ENCODE measurements at places on chromosomes 2 and 18. TPM values are rescaled to one million over a fixed set of nuclear protein-coding genes. Genes with fewer than 3 reads are reported as not detected.
A peak's percentile ranks its signal among the peaks of the same experiment; 100 is the strongest.

DNA sequence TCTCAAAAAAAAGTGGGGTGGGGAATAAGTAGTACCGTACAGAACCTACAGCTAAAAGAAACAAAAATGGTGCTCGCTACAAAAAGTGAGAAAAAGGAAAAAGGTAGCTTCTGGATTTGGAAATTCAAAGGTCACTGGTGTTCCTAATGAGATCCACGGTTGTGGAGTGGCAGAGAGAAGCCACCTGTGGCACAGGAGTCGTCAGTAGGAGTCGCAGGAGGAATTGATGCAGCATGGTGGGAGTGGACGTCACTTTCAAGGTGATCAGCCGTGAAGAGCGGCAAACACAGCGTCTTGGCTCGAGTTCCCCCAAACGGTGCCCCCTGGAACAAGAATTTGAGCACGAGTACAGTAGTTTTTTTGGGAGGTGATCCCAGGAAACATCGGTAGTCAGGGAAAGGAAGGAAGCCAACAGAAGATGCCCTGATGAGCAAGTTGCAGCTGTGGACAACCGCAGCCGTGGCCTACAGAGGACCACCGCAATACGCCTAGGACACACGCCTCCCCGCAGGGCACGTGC is 1.4 kb upstream of the TTL start:
- H3K4me3 ChIP-seq, result peak overlapping the region; percentile 94
- H3K4me1 ChIP-seq, result peaks cover 22% of the 10 kb centered on the region
- H3K36me3 ChIP-seq, result peaks cover 4% of the 10 kb centered on the region
- H3K27ac ChIP-seq, result peak overlapping the region; percentile 86
- H3K27me3 ChIP-seq, result peaks cover 2% of the 10 kb centered on the region

DNA sequence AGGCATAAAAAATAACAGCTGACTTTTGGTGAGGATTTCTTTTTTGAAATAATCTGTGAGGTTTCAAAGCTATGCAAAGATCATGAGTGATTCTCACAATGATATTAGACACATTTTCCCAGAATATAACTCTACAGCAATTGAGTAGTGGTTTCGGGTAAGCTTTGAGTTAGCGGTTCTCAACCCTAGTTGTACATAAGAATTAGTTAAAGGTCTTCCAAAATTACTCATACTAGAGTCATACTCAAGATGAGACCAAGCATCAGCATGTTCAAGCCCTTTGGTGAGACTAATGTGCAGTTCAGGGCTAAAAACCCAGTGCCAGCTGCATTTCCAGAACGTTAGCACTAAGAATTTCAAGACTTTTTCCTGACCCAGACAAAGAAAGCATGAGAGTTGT is 31.1 kb downstream of the DSG4 start:
- H3K36me3 ChIP-seq, result no peaks in the 10 kb centered on the region
- H3K27ac ChIP-seq, result no peak overlapping the region
- no peak overlapping the region for H3K4me3 ChIP-seq
- H3K27me3 ChIP-seq, result peaks cover 3% of the 10 kb centered on the region
- no peaks in the 10 kb centered on the region for H3K4me1 ChIP-seq

GRCh38 chr2:12074126-12074844 is 327.9 kb downstream of the LPIN1 start:
- H3K4me3 ChIP-seq, result no peak overlapping the region
- no peaks in the 10 kb centered on the region for H3K27me3 ChIP-seq
- H3K36me3 ChIP-seq, result no peaks in the 10 kb centered on the region
- H3K4me1 ChIP-seq, result peaks cover 31% of the 10 kb centered on the region
- no peak overlapping the region for H3K27ac ChIP-seq

GRCh38 chr2:119158563-119159347 is at the start of gene C1QL2:
TSS of gene C1QL2 (minus strand) at chr2:119158751. CDS start at chr2:119158269, 482 bp downstream.
- peak; percentile 18 for DNase-seq
- H3K27me3 ChIP-seq, result peaks cover 89% of the 10 kb centered on the region
- H3K4me3 ChIP-seq, result no peak within 1 kb of the TSS

- no peaks in the 10 kb centered on the region for H3K27me3 ChIP-seq
- no peak overlapping the region for H3K27ac ChIP-seq
- H3K4me1 ChIP-seq, result no peaks in the 10 kb centered on the region
- H3K36me3 ChIP-seq, result peaks cover 4% of the 10 kb centered on the region
Measured at GRCh38 chr2:166439078-166439477, 55.0 kb downstream of the SCN7A start.

- H3K4me1 ChIP-seq, result no peaks in the 10 kb centered on the region
- no peak for DNase-seq
- H3K36me3 ChIP-seq, result no peaks in the 10 kb centered on the region
- H3K27ac ChIP-seq, result no peak overlapping the region
Measured at GRCh38 chr18:38644875-38645641, 1079.5 kb upstream of the CELF4 start.

DNA sequence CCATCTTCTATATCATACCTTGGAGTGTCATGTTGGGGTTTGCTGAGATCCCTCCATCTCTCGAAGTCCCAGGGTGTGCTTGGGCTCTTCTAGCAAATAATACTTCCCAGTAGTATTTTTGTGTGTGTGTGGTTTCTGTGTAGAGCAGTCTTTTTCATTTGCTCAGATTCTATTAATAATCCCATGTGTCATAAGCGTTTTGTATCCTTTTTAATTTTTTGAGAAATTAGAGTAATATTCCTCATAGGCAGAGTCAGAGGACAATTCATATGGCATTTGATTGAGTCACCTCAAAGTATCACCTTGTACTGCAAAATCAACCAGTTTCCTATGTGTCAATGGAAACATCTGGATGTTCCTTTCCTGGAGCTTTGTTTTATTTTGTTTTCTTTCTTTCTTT is 37.4 kb upstream of the PPP1R1C start:
- H3K4me3 ChIP-seq, result no peak overlapping the region
- no peaks in the 10 kb centered on the region for H3K27me3 ChIP-seq
- peaks cover 5% of the 10 kb centered on the region for H3K36me3 ChIP-seq
- no peak for DNase-seq
- peaks cover 25% of the 10 kb centered on the region for H3K4me1 ChIP-seq

DNA sequence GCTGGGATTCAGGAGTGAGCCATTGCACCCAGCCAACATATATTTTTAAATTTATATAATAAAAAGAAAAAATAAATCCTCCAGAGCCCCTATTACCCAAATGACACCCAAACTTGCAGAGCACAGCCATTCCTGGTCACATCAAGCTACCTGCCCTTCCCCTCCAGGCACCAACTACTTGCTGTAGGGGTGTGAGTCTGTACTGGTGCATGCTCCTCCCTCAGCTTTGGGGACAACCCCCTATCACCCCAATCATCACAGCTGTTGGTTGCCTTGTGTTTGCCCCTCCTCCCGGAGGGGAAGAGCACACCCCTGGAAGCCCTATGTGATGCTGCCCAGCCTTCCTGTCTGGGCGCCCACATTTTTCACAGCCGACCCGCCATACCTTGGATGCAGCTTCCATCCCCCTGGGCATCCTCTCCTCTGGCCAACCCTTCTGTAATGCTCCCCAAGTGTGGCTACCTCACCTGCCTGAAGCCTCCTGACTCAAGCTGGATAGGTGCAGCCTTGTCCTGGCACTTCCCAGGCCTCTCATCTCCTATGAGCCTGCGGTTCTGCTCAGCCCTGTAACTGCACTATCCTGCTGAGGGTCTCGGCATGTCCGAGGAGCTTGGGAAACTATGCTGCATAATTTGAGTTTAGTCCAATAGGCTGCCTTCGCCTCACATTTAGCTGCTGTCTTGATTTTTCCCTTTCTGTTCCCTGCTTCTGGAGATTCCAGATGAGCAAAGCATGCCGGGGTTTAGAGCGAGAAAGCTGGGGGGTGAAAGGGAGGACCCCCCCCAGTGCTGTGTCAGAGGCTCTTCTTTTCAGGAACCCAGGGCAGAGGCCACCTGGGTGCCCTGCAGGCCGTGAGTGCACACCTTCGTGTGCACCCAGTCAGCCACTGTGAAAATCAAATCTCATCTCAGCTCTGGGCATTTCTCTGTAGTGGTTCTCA is 27.2 kb downstream of the CHST10 start:
- H3K27ac ChIP-seq, result no peak overlapping the region
- no peaks in the 10 kb centered on the region for H3K4me1 ChIP-seq
- H3K36me3 ChIP-seq, result peaks cover 22% of the 10 kb centered on the region
- H3K4me3 ChIP-seq, result no peak overlapping the region
- no peak for DNase-seq
- no peaks in the 10 kb centered on the region for H3K27me3 ChIP-seq

DNA sequence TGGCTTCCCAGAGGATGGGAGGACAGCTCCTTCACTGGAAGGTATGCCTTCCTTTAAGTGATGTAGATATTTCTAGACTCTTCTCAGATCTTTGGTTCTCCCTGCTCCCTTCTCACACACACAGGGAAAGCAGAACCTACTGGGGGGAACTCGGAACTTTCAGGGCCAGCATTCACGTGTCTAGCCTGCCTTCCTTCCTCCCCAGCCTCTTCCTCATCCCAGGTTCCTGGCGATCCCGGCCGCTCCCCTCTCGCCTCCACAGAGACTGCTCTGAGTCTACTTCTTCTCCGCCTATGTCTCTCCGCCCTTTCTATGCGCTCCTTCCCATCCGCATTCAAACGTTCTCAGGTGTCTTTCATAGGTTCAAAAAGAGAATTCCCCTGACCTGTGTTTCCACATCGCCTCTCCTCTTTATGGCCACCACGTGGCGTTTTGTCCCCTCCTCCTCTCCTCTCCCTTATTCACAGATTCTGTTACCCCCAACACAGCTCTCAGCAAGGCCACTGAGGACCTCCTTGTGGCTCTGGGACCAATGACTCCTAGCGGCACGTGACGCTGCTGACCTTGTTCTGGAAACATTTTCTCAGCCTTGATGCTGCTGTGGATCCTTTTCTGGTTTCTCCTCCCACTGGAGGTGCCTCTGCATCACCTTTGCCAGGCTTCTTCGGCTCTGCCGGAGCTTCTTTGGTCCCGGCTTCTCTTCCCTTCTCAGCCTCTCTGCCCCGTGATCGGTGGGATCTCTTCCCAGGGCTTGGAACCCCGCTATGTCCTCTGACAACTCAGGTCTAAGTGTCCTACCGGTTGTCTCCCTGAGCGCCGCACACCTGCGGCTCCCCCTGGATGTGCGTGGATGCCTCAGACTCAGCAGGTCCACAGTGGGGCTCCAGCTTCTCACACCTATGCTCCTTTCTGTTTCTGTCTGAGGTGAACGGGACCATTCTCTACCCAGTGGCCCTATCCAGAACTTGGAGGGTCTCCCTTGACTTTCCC is 77.5 kb downstream of the VAPA start:
- H3K4me3 ChIP-seq, result no peak overlapping the region
- H3K27ac ChIP-seq, result peak overlapping the region; percentile 64
- peaks cover 46% of the 10 kb centered on the region for H3K4me1 ChIP-seq
- DNase-seq, result no peak

GRCh38 chr2:120439637-120440384 is 93.9 kb downstream of the INHBB start:
- peak overlapping the region; percentile 20 for H3K4me3 ChIP-seq
- DNase-seq, result no peak
- peaks cover 82% of the 10 kb centered on the region for H3K27me3 ChIP-seq
- H3K4me1 ChIP-seq, result peaks cover 25% of the 10 kb centered on the region
- H3K27ac ChIP-seq, result no peak overlapping the region

- DNase-seq, result no peak
- H3K27ac ChIP-seq, result no peak overlapping the region
- no peak overlapping the region for H3K4me3 ChIP-seq
- peaks cover 1% of the 10 kb centered on the region for H3K27me3 ChIP-seq
- H3K4me1 ChIP-seq, result no peaks in the 10 kb centered on the region
Measured at GRCh38 chr2:240990726-240991377, 7.6 kb upstream of the SNED1 start.

GRCh38 chr2:171459498-171459897 is 25.5 kb downstream of the DCAF17 start:
- no peak overlapping the region for H3K4me3 ChIP-seq
- H3K27ac ChIP-seq, result no peak overlapping the region
- peaks cover 4% of the 10 kb centered on the region for H3K4me1 ChIP-seq
- H3K27me3 ChIP-seq, result no peaks in the 10 kb centered on the region
- no peak for DNase-seq
- peaks cover 35% of the 10 kb centered on the region for H3K36me3 ChIP-seq

DNA sequence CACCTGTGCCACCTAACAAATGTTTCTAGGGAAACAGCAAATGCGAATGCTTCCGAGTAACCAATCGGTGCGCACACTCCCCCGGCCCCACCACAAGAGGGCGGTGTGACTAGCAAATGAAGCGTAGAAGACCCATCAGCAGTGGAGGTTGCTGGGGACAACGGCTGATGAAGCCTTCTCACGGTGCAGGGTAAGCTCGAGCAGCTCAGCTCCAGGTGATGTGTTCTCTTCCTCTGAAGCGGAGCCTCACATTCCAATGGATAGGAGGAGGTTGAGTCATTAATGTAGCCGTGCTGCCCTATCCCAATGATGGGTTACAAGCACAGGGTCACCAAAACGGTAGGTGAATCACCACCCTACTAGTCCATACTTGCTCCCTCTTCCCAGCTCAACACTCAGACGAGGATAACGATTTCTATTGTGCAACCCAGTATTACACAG is 127.6 kb upstream of the TWIST2 start:
- peak; percentile 52 for DNase-seq
- H3K27me3 ChIP-seq, result no peaks in the 10 kb centered on the region
- peaks cover 2% of the 10 kb centered on the region for H3K36me3 ChIP-seq
- H3K4me1 ChIP-seq, result no peaks in the 10 kb centered on the region
- H3K27ac ChIP-seq, result no peak overlapping the region

DNA sequence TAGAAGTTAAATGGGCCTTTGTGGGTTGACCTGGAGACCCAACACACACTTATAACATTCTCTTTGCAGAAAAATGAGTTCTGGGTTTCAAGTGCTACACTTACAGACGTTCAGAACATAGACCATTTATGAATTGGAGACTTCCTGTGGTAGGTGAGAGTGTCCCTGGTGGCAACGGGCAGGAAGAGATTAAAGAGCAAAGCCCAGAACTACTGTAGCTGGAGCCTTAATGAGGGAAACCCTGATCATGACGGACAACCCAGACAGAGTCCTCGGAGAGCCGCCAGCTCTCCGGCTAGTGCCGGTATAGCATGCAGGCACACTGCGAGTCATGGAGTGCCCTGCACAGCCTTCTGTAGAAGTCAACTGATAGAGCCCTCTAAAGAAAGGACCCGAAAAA is 44.5 kb upstream of the RMDN2 start:
- no peak for DNase-seq
- no peaks in the 10 kb centered on the region for H3K36me3 ChIP-seq
- peaks cover 19% of the 10 kb centered on the region for H3K4me1 ChIP-seq
- peaks cover 32% of the 10 kb centered on the region for H3K27me3 ChIP-seq
- no peak overlapping the region for H3K4me3 ChIP-seq

DNA sequence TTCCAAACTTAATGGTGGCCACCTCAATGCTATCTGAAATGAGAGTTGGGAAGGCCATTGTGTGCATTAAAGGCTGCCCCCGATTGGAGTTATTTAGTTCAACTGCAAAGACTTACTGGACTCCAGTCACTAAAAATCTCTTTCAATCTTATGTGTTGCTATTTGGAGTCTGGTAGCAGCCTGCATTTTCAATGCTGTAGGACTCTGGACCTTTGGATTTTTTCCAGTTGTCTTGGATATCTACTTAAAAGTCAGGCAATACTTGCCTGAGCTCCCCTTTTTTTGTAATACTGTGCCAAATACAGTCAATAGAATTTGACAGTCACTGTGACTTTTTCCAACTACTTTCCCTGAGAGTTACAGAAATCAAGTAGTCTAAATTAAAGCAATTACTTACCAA is 281.9 kb downstream of the TRIB2 start:
- no peaks in the 10 kb centered on the region for H3K27me3 ChIP-seq
- no peak overlapping the region for H3K4me3 ChIP-seq
- no peak for DNase-seq

ALPP gene
- not detected for total RNA-seq

ANKRD36C gene
- total RNA-seq, result 46.2 TPM

KRTCAP3 gene
- total RNA-seq, result 6.9 TPM

SRD5A2 gene
- total RNA-seq, result not detected

STPG4 gene
- total RNA-seq, result 0.26 TPM

CXCR1 gene
- not detected for total RNA-seq
